ENCODE measurements at places on chromosomes 13 and 19.

DNA sequence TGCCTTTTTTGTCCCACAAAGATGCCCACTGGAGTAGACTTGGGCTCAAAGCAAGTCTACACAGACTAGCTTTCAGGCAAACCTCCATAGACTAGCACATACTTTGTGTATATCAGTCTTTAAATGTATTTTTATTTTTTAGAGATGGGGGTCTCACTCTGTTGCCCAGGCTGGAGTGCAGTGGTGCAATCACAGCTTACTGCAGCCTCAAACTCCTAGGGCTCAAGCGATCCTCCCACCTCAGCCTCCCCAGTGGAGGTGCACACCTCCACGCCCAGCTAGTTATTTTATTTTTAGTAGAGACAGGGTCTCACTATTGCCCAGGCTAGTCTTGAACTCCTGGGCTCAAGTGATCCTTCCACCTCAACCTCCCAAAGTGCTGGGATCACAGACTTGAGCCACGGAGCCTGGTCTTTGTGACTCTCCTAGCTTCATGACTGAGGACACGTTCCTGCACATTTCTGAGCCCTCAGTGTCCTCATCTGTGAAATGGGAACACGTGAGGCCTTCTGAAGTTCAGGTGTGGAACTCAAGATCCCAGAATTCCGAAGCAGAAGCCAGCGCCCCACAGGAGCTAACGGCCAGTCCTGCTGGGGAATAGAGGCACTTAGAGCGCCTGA, 5.1 kb upstream of the TPM4 start:
- no peak for DNase-seq

- no peak for DNase-seq
Observed at GRCh38 chr13:23674795-23675640, 104.8 kb downstream of the TNFRSF19 start.

DNA sequence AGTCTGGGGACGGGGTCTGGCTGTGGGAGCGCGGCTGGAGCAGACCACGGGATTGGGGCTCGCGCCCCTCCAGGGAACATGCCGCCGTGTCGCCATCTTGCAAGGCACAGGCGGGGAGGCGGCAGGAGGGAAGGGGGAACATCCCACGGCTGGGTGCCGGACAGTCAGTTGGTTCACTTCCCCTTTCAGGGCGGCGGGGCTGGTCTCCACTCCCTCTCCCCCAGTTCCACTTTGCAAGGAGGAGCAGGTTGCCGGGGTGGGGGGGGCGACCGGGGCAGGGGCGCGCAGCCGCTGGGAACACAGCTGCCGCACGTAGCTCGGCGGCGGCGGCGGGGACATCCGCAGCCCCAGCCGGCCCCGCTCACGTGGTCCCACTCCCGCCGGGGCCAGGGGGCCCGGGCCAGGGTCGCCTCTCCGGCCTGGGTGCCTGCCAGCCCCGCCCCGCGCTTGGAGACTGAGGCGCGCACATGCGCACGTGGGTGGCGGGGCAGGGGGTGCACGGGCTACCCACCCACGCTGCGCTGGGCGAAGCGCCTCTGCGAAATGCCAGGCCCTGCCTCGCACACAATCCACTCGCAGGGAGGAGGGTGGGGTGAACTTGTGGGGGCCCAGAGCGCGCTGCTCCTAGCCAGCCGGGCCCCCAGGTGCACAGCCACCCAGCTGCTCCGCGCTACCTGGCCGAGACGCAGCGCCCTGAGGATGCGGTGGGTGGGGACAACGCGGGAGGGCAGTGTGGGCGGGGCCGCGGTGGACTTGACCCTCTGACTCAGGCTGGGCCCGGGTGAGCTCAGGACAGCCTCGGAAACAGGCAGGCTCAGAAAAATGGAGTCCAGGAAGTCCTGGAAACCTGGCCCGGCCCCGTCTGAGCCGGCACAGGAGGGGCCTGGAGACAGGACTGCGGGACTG, 6.4 kb downstream of the KLF16 start:
- no peak for DNase-seq

- no peak for DNase-seq
Observed at GRCh38 chr19:48617146-48617937, 1.6 kb downstream of the RPL18 start.

- DNase-seq = peak; percentile 46
Observed at GRCh38 chr19:38852231-38853044, 2.7 kb upstream of the HNRNPL start.

DNA sequence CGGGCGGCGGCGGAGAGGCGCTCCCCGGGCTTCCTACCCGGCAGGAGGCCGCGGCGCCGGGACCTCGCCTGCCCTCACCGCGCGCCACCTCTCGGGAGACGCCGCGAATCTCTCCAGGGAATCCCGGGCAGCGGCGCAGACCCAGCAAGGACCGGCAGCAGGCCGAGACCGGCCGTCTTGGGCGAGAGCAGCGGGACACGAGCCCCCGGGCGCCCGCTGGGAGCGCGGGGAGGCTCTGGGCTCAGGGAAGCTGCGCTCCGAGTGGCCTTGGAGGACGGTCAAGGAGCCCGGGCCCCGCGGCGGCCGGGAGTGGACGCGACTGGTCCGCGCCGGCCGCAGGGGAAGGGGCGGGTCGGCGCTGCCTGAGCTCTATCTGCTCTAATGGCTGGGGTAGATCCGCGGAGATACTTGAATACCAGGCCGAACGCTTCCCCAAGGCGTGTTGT, 14.7 kb downstream of the CDX2 start:
- no peak for DNase-seq

DNA sequence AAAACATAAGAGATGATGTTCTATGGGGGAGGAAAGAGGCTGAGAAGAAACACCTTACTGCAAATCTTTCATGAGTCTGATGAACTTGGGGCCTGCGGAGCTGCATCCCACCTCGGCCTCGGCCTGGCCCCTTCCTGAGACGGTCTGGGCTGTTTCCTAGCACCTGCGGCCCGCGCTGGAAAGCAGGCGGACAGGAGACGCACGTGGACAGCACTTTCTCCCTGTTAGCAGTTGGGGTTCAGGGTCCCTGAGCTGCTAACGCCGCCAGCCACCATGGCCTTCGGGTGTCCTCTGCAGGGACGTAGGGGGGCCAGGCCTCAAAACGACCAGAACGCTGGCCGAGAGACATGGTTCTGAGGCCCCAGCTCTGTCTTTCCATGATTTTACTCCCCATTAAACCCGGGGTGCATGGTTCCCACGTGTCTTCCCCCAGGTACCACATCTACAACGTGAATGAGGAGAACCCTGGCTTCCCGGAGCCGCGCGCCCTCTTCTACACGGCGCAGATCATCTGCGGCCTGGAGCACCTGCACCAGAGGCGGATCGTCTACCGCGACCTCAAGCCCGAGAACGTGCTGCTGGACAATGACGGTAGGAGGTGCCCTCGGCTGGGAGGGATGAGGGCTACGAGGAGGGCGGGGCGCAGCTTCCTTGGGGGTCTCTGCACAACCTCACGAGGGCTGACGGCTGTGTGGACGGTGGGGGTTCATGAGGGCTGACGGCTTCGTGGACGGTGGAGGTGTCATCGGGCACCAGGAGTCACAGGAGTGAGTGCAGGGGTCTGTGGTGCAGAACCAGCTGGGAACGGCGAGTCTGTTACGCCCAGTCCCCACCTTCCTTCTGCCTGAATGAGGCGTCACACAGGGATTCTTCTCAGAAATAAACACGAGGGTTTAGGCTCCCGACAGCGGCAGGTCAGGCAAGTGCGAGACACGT, 4.3 kb downstream of the GRK1 start:
- no peak for DNase-seq

DNA sequence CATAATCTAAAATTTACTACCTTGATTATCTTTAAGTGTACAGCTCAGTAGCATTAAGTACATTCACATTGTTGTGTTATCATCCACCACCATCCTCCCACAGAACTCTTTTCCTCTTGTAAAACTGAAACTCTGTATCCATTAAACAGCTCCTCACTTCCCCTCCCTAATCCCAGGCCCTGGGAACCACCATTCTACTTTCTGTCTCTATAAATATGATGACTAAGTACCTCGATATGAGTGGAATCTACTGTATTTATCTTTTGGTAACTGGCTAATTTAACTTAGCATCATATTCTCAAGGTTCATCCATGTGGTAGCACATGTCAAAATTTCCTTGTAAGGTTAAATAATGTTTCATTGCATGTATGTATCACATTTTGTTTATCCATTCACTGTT, 49.0 kb upstream of the POMP start:
- no peak for DNase-seq

DNA sequence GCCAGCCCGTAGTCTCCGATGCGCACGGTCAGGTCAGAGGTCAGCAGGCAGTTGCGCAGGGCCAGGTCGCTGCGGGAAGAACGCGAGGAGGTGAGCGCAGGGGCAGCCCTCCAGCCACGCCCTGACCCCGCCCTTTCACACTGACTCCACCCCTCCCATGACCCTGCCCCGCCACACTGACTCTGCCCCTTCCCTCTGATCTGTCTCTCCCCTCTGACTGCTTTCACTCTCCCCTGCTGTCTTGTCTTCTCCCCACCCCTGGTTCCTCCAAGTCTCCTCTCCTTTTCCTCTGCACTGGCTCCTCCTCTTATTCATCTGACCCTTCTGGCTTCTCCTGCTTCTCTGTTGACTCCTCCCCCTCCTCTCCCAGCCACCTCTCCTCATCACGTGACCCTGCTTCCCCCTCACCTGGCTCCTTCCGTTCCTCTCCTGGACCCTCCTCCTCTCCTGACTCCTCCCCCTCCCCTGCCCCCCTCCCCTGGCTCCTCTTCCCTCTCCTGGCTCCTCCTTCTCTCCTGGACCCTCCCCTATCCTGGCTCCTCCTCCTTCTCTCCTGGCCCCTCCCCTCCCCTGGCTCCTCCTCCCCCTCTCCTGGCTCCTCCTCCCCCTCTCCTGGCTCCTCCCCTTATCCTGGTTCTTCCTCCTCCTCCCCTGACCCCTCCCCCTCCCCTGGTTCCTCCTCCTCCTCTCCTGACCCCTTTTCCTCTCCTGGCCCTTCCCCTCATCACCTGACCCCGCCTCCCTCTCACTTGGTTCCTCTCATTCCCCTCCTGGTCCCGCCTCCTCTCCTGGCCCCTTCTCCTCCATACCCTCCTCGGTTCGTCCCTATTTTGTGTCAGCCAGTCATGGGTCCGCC, 9.9 kb downstream of the LMTK3 start:
- DNase-seq = no peak

DNA sequence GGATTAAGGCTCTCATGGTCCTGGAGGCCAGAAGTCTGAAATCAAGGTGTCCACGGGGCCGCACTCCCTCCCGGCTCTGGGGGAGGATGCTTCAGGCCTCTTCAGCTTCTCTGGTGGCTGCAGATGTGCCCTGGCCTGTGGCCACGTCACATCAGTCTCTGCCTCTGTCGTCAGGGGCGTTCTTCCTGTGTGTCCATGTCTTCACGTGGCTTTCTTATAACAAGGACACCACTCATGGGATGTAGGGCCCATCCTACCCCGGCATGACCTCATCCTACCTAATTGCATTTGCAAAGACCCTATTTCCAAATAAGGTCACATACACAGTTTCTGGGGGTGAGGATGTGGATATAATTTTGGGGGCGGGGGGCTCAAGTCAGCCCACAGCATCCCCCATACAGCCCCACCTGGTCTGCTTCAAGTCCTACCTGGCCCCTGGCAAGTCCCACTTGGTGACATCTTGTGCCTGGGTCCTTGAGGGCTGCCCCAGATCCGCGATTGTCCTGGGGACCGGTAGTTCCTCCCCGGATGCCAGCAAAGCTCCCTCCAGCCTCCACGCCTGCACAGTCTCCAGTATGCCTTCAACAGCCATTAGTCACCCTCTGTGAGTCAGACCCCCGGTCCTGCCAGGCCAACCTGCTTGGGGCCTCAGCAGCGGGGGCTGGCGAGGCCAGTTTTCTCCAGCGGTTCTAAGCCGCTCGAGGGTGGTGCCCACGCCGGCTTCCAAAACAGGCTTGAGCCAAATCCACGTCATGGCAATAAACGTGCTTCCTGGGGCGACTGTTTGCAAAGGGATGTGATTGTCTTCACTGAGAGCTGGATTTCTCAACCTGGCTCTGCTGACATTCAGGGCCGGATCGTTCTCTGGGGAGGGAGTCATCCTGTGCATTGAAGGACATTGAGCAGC, 32.2 kb downstream of the MYO9B start:
- DNase-seq = peak; percentile 6

DNA sequence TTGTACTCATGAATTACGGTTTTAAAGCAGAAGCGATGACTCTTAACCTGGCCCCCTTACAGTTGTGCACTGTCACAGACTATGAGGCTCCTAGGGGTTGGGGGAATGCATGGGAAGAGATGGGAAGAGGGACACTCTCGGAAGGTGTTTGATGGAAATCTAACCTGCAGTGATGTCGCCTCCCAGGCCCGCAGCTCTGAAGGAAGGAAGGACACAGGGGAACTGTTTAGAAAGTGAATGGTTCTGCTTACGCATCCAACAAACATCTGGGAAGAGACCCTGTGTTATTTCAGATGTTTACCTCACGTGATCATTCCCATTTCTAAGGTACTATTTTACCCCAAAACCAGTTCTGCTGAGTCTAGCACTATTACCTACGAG, 48.0 kb upstream of the SLC7A9 start:
- DNase-seq = no peak

GRCh38 chr13:33911521-33911920, 93.6 kb downstream of the RFC3 start:
- no peak for DNase-seq

GRCh38 chr13:42649831-42650230, 75.9 kb downstream of the TNFSF11 start:
- no peak for DNase-seq

DNA sequence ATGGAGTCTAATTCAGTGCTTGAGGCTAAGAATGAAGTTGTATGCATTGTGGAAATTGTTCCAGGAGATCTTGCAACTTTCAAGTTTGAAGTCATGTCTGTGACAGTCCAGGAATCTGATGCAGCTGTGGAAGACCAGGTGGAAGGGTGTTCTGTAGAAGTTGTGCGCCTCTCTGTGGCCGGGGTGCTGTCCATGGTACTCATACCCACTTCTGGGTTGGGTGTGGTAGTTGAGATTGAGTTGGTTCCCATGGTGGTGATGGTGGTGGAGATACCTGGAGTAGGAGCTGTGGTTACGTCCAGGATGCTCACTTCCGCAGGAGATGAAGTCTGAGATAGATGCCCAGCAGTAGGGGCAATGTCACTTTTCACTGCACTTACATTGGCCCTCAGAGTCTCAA, 44.3 kb downstream of the MUC16 start:
- DNase-seq = no peak

- no peak for DNase-seq
Observed at GRCh38 chr13:105783261-105783660, 752.2 kb downstream of the EFNB2 start.

GRCh38 chr19:47104680-47105079, 8.9 kb downstream of the ZC3H4 start:
- DNase-seq = no peak

- DNase-seq = no peak
Observed at GRCh38 chr19:54670576-54671357, 8.0 kb downstream of the LILRB4 start.

GRCh38 chr13:113538689-113539058, 45.9 kb upstream of the TFDP1 start:
- no peak for DNase-seq

DNA sequence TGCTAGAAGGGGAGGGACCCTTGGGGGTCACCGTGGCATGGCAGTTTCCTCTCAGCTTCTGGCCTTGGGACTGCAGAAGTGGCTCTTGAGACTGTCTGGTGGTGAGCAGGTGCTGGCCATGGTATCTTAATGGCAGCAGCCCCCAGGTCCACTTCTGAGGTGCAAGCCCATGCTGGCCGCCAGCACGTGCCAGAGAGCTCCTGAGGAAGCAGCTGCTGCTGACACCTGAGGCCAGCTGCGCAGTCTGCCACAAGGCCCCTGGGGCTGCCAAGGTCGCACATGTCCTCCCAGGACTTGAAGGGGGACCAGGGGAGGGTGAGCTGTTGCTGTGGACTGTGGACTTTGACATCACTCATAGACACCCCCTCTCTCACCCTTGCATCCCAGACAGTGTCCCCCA, 48.0 kb downstream of the NFIX start:
- DNase-seq = no peak

Measured in stimulated activated CD8-positive, alpha-beta memory T cell treated with anti-CD3 and anti-CD28 coated beads, Interleukin-4, amount 100 ng/mL, for 24 hours (primary cell).